ENCODE measurements at places on chromosomes 1 and 21.

DNA sequence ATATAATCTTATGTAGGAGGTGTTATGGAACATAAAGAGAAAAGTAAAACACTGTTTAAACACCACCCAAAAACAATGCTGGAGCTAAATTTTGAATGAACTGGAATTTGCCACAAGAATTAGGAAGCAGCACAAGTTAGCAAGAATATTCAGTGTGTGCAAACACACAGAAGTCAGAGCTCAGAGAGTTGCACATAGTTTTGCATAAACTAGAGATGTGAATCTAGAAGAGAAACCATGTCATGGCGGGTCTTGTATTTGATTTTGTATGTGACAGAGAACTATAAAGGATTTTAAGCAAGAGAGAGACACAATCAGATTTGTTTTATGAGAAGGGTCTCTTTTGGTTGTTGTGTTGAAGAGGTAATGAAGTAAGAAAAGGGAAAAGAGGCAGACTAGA, 38.2 kb downstream of the SELENOF start:
- DNase-seq: no peak

GRCh38 chr1:20633190-20634064, at the start of gene PINK1:
TSS of gene PINK1 (plus strand) at chr1:20633458. CDS start at chr1:20633549, 91 bp downstream.
- DNase-seq: peak; percentile 75

GRCh38 chr1:46445773-46446256, 43.8 kb upstream of the DMBX1 start:
- no peak for DNase-seq

DNA sequence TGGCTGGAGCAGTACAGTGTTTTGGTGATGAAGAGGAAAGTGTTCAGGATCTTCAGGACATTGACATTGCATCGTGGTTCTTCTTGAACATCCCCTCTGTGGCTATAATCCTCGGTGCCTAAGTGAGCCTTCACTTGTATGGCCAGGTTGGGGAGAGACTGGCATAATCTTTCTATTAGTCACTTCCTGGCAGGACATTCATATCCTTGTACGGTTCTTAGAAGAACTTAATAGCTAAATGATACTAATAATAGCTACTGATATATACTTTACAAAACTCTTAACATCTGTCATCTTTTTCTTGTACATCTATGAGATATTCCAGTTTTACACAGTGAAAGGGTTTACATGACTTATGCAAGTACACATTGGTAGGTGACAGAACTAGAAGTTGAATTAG, 35.8 kb downstream of the CELF3 start:
- DNase-seq: peak; percentile 95

DNA sequence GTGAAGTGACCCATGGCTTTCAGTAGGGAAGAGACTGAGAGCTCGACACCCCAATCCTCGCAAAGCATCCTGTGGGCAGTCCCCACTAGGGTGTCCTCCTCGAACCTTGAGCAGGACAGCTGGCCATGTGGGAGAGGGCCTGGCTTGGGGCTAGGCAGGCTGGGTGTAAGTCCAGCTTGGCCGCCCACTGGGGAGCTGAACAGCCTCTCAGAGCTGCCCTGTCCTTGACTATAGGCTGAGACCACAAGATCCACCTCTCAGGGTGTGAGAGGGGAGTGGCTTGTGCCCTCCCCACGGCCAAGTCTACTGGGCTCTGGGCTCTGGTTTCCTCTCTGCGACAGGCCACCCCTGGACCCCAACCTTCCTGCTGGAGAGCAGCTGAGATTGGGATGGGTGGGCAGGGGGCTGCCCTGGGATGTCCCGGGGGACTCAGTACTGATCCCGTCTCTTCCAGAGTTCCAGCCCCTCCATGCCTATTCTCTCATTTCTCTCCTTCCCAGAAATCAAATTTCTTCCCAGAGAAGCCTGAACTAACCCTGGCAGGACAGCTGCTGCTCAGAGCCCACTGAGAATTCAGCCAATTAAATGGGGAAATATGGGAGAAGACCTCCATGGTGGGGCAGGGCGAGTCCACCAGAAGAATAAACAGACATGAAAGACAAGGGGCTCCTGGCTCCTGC, 282.9 kb downstream of the PTPRU start:
- no peak for DNase-seq

GRCh38 chr1:182301467-182302198, 90.0 kb downstream of the GLUL start:
- DNase-seq: peak; percentile 14

DNA sequence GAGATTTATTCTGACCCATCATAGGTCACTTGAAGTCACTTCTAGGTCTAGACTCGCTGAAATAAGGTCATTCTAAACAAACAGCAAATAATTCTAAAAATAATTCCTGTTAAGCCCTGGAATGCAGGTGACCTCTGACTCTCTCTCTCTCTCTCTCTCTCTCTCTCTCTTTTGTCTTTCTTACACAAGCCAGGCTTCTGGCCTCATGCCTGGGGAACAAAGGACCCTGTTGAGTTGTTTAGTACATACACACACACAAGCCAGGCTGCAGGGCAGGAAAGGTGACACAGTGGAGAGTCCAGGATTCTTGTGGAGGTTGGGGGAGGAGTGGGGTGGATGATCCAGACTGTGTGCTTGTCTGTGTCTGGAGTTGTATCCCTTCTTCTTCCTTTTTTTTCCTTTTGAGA, 4.0 kb upstream of the MEX3A start:
- DNase-seq: peak; percentile 82

- DNase-seq: no peak
Observed at GRCh38 chr1:65756616-65757015, 36.1 kb upstream of the PDE4B start.

DNA sequence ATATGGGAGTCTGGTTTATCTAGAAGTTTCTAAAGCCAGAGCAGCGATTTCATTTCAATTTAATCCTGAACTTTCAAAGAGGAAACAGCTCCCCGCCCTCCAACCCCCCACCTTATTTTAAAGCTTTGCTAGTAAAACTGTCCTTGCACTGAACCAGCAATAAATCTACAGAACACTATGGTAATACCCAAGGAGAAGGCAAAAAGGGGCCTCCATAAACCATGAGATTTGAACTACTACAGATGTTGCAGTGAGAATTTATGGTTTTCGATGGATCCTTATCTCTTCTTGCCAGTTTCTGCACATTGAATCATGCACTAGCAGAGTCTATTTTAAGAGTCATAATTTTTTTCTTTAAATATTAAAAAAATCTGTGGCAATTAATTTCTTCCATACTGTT, 64.8 kb upstream of the BEND5 start:
- DNase-seq: no peak

- no peak for DNase-seq
Observed at GRCh38 chr1:19457607-19458006, 27.7 kb downstream of the CAPZB start.

DNA sequence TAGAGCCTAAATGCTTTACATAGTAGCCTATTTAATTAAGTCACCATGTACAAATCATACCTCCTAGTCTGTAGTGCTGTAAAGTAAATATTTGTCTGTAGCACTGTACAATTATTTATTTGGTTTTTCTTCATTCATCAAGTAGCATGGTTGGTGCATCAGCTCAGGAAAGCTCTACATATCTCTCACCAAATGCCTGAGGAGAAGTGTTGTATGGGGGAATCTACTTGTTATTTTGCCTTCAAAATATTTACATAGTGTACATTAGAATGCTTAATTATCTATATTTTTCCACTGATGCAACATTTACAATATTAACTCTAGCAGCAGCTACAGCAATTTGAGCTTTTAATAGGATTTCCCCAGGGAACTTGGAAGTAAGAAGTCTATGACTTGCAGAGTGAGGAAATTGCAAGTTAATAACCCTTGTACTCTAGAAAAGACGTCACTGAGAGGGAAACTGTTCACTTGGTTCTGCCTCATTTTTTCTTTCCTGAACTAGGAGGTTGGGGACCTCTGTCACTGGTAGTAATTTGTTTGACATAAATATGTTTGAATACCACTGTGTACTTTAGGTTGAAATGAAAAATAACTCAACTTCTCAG, 207.4 kb downstream of the PDE4B start:
- no peak for DNase-seq

DNA sequence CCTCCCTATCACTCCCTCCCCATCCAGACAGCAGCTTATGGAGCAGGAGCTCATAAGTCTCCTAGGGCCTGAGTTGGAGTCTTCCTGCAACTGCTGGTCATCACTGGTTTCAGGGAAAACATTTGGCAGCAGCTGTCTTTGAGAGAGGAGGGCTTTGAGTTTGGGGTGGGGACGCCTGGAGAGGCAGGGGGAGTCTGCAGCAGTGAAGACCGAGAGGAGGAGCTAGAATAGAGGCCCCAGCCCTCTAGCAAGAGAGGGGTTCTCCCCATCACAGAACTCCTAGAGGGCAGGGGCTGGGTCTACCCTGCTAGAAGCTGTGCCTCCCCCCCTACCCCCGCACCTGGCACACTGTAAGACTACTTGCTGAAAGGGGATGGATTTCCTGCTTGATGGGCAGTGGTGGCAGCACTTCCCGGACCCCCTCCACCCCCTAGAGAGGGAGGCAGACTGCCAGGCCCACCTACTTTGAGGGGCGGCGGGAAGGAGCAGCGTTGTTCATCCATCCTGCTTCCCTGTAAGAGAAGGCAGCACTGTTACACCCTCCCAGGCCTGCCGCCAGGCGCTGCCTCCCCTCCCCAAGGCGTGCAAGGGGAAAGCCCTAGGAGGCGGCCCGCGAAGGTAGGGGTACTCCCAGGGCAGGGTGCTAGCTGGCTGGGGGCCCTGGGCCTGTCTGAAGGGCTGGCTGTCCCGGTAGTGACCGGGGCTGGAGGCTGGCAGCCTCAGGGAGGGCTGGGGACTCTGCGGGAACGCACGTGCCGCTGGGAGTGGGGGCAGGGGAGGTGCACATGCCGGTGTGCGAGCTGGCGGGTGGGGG, 50.4 kb downstream of the RAP1GAP start:
- no peak for DNase-seq

DNA sequence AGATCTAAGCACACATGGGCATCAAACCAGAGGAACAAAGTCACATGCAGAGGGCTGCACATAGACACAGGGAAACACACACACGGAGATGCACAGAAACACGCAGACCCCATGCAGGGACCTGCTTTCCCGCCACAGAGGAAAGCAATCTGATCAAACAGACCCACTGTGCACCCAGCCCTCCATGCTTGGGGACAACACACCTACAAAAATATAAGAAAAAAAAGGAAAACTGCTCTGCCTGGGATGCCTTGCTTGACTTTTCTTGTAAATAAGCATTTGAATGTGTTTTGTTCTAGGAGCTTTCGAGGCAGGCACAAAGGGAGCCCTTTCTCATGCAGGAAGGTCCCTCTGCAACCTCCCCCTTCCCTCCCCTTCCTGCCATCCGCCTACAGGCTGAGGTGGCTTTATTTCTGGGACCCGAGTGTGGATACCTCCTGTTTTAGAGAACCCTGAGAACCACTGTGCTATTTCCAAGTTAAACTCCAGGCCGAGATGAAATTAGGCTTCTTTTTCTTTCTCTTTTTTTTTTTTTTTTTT, 3.5 kb upstream of the ICMT start:
- DNase-seq: no peak

- DNase-seq: no peak
Observed at GRCh38 chr21:31772674-31773555, 41.0 kb upstream of the SCAF4 start.

DNA sequence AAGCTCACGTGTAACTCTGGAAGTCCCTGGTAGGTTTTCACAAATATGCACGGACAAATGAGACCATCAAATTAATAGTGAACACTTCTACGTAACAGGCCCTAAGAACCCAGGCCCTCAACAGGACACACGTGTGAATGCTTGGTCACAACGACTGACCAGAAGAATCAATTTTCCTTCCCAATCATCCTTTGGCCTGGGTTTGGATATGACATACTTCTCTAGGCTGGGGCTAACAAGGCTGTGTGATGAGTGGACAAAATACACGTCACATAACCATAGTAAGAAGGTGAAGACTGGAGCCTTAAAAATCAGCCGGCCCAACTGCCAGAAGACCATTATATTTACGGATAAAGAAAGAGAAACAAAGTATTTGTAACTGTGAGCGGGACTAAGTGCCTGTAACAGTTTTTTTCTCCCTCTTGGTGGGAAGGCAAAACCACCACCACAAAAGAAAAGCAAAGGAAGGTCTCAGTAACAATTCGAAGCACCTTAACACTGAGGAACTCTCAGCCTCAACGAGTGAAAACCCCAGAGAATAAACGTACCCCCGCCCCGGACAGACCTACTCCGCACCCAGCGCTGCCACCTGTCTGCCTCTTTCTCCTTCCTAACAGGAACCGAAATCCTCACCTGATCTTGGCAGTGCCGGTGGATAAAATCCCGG, 450 bp downstream of the SDE2 start:
- peak; percentile 48 for DNase-seq

- DNase-seq: no peak
Observed at GRCh38 chr1:43904660-43905551, 28.7 kb upstream of the ARTN start.

GRCh38 chr1:54372978-54373377, 33.2 kb downstream of the SSBP3 start:
- no peak for DNase-seq
